ENCODE measurements at places on chromosomes 12 and 14.
A peak's percentile ranks its signal among the peaks of the same experiment; 100 is the strongest.

DNA sequence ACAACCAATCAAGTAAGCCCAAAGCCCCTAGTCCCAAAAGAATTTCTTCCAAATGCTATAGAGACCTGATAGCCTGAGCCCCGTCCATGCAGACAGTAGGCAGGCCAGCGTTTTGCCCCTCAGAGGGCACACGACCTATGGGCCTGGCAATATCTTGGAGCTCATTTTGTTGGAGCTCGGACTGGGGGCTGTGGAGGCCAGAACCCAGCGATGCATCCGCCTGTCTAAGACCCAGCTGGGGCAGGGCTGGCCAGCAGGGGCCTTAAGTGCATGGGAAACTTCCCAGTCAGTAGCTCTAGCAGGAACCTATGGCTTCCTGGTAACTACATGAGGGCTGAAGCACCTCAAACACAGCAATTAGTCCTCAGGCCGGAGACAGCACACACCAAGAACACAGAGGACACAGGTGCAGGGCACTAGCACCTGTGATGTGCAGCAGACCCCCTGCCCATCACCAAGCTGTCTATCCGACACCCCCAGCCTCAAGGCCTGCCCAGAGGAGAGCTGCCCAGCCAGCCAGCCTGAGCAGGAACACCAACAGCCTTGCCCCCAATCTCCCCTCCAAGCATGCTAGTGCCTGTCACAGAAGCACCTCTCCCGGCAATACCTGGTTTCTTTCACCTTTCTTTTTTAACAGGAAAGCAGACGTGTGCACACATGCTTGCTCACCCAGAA, 50.8 kb downstream of the ARL6IP4 start:
- no peak for DNase-seq

DNA sequence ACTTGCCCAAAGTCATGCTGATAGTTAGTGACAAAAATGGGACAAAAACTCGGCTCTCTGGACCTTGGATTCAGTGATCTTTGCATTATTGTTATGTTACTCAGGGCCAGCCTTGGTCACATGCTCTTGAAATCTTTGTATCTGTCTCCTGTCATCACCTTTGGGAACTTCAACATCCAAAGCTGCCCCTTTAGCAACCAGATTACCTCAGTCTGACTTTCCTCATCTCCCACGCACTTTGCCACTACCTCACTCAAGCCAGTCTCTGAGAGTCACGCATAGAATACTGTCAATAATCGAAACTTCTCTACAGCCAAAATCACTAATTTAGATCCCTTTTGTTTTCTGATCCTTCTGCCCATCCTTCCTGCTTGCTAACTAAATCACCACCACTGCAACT, 90.8 kb upstream of the DAAM1 start:
- peak; percentile 32 for DNase-seq

GRCh38 chr14:50254248-50254647, 22.9 kb upstream of the SOS2 start:
- DNase-seq = no peak

- DNase-seq = no peak
Observed at GRCh38 chr12:5236022-5236640, 192.5 kb downstream of the KCNA5 start.

DNA sequence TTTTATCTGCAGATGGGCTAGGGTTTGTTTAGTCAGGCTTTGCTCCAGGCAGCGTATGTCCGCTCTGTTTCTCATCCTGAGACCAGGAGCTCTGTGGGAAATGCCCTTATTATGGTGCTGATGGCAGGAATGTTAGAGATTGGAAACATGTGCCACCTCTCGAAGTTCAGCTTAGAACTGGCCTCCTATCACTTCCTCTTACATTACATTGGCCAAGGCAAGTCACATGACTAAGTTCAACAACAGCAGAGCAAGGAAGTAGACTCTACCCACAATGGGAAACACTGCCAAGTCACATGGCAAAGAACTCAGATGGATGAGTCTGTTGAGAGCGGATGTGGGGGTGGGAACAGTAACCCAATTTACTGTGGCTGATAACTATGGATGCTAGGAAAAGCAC, 161.9 kb upstream of the WSCD2 start:
- peak; percentile 8 for DNase-seq

Data from EL (cell line).